ENCODE measurements at places on chromosomes 6 and 20. TPM values are rescaled to one million over a fixed set of nuclear protein-coding genes. Genes with fewer than 3 reads are reported as not detected.

DNA sequence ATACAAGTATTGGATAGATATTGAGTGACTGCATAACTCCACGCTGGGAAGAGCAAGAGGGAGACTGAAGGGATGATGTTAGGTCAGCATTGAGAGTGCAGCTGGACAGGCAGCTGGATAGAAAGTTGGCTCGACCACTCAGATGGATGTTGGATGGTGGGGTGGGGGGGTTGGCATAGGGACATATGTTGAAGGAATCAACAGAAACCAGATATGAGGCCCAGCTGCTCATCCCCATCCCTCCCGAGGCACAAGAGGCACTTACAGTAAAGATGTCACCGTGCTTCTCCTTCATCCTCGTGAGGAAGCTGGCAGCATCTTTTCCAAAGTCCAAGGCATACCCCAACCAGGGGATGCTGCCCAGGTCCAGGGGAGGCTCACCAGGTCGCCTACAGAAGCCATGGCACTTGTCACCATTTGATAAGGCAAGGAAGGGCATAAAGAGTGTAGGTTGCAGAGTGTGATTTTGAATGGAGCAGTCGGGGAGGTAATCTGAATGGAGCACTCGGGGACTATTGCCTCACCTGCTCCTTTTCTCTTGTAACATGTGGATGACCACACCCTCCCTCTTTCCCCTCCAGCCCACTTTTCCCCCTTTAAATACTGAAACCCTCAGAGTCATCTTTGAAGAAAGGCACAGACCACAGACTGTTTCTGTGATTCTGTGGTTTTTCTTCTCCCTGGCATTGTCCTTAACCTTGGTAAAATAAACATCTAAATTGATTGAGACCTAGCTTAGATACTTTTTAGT lies 18.0 kb downstream of the PTGIS start:
- no peaks in the 10 kb centered on the region for H3K27me3 ChIP-seq
- H3K27ac ChIP-seq = no peak overlapping the region
- no peak overlapping the region for H3K4me3 ChIP-seq
- no peak for DNase-seq

DNA sequence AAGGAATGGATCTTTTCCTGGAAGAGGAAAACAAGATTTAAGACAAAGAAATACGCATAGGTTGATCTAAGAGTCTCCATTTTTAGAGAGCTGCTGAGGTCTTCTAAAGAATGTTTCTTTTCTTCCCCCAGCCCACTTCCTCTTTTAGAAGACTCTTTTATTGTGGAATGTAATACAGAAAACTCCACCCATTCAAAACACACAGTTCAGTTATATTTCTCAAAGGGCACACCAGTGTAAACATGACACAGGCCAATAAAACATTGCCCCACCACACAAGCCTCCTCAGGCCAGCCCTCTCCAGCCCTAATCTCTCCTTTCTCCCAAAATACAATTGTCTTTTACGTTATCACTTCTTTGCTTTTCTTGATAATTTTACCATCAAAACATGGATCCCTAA lies 42.8 kb downstream of the SLC35B3 start:
- H3K4me3 ChIP-seq = no peak overlapping the region
- H3K27ac ChIP-seq = no peak overlapping the region
- DNase-seq = no peak
- H3K27me3 ChIP-seq = no peaks in the 10 kb centered on the region

DNA sequence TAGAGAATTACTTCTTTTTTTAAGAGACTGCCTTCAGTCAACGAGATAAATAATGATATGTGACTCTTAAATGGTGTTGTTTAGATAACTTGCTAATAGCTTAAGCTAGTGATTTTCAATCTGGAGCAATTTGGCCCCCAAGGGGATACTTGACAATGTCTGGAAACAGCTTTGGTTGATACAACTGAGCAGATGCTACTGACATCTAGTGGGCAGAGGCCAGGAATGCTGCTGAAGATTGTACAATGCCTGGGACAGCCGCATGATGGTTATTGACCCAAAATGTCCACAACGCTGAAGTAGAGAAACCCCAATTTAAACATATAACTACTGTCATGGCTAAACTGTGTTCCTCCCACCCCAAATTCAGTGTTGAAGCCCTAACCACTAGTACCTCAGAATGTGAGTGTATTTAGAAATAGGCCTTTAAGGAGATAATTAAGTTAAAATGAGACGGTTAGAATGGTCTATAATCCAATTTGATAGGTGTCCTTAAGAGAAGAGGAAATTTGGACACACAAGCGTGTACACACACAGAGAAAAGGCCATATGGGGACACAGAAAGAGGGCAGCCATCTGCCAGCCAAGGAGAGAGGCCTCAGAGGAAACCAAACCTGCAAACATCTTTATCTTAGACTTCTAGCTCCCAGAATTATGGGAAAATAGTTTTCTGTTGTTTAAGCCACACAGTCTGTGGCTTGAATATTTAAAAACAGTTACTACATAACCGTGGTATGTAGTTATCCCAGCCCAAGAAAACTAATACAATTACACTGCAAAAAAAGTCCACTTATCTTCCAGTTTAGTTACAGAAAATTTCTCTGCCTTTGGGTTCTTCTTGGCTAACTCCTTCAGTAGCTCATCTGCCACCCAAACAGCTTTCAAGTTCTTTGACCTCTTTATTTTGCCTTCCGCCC lies 22.2 kb downstream of the RWDD2A start:
- H3K27ac ChIP-seq = no peak overlapping the region
- H3K27me3 ChIP-seq = no peaks in the 10 kb centered on the region
- H3K4me3 ChIP-seq = no peak overlapping the region
- H3K36me3 ChIP-seq = no peaks in the 10 kb centered on the region

GRCh38 chr6:168288781-168289570 lies 30.6 kb downstream of the DACT2 start:
- DNase-seq = no peak
- no peaks in the 10 kb centered on the region for H3K4me1 ChIP-seq
- H3K36me3 ChIP-seq = no peaks in the 10 kb centered on the region

GRCh38 chr6:72461144-72461543 lies 160.7 kb upstream of the KCNQ5 start:
- no peak for DNase-seq
- no peaks in the 10 kb centered on the region for H3K36me3 ChIP-seq
- H3K27me3 ChIP-seq = no peaks in the 10 kb centered on the region
- H3K4me1 ChIP-seq = no peaks in the 10 kb centered on the region
- no peak overlapping the region for H3K27ac ChIP-seq
- H3K4me3 ChIP-seq = no peak overlapping the region

DNA sequence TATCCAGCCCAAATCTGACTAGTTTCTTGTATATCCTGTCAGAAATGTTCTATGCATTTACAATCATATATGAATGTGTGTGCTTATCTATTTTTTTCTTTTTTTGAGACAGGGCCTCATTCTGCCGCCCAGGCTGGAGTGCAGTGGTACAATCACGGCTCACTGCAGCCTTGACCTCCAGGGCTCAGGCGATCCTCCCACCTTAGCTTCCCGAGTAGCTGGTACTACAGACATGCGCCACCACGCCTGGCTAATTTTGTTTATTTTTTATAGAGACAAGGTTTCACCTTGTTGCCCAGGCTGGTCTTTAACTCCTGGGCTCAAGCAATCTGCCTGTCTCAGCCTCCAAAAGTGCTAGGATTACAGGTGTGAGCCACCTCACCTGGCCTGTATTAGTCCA lies 3.0 kb upstream of the RAB44 start:
- H3K4me3 ChIP-seq = no peak overlapping the region
- H3K27me3 ChIP-seq = no peaks in the 10 kb centered on the region
- no peaks in the 10 kb centered on the region for H3K4me1 ChIP-seq
- no peak overlapping the region for H3K27ac ChIP-seq

GRCh38 chr6:1187293-1188131 lies 124.4 kb upstream of the FOXQ1 start:
- H3K4me3 ChIP-seq = no peak overlapping the region
- H3K4me1 ChIP-seq = no peaks in the 10 kb centered on the region
- DNase-seq = no peak
- no peaks in the 10 kb centered on the region for H3K27me3 ChIP-seq
- no peak overlapping the region for H3K27ac ChIP-seq
- H3K36me3 ChIP-seq = no peaks in the 10 kb centered on the region

DNA sequence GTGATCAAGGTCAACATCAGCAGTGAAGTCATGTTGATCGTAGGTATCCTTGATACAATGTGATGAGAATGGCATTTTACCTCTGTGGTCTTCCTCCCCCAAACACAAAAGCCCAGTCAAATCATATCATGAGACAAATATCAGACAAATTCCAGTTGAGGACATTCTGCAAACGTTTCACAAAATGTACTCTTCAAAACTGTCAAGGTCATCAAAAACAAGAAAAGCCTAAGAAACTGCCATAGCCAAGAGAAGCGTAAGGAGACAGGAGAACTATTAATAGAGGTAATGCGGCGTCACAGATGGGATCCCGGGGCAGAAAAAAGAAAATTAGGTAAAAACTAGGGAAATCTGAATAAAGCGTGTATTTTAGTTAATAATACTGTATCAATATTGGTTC lies 7.4 kb upstream of the CDYL start:
- no peaks in the 10 kb centered on the region for H3K36me3 ChIP-seq
- H3K4me3 ChIP-seq = no peak overlapping the region
- no peaks in the 10 kb centered on the region for H3K27me3 ChIP-seq
- no peaks in the 10 kb centered on the region for H3K4me1 ChIP-seq

GRCh38 chr6:37990762-37991525 lies 171.4 kb downstream of the ZFAND3 start:
- no peak for DNase-seq
- H3K36me3 ChIP-seq = no peaks in the 10 kb centered on the region
- no peak overlapping the region for H3K4me3 ChIP-seq
- H3K4me1 ChIP-seq = no peaks in the 10 kb centered on the region
- no peaks in the 10 kb centered on the region for H3K27me3 ChIP-seq
- H3K27ac ChIP-seq = no peak overlapping the region

DNA sequence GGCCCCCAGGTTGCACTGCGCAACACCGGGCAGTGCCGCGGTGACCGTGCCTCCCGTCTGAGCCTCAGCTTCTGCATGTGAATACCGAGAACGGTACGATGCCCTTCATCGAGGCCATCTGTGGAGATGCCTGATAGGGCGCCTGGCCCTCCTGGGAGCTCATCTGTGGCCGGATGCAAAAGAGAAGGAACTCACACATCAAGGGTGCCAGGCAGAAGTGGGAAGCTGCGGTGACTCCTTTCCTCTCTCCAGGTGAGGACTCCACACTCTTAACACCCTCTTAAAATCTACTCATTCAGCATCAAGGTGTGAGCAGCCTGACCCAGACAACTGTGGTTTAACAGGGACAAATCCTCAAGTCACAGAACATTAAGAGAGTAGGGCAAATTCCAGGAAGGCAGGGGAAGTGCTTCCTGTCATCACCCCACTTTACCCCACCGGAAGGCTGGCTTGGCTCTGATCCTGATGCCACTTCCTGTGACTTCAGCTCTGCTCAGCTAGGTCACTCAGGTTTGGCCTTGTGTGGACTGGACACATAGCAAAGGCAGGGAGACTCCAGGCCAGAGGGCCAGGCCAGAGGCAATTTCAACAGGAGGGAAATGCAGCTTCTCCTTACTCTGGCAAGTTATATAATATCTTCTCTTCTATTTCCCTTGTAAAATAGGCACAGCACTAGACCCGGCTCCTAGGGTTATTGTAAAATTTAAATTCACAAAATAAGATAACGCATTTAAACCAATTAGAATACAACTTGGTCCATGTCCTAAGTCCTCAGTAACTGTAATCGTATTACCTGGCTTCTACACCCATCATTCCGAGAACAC lies 69.4 kb downstream of the CPNE5 start:
- H3K36me3 ChIP-seq = no peaks in the 10 kb centered on the region
- no peak overlapping the region for H3K4me3 ChIP-seq
- no peak for DNase-seq
- H3K4me1 ChIP-seq = no peaks in the 10 kb centered on the region
- no peak overlapping the region for H3K27ac ChIP-seq

GRCh38 chr6:66662196-66662595 lies 955.2 kb upstream of the EYS start:
- no peaks in the 10 kb centered on the region for H3K27me3 ChIP-seq
- no peak for DNase-seq
- H3K4me3 ChIP-seq = no peak overlapping the region
- no peaks in the 10 kb centered on the region for H3K4me1 ChIP-seq

GRCh38 chr6:97885325-97885724 lies 602.3 kb upstream of the MMS22L start:
- DNase-seq = no peak
- no peaks in the 10 kb centered on the region for H3K4me1 ChIP-seq
- H3K4me3 ChIP-seq = no peak overlapping the region
- no peaks in the 10 kb centered on the region for H3K36me3 ChIP-seq

DNA sequence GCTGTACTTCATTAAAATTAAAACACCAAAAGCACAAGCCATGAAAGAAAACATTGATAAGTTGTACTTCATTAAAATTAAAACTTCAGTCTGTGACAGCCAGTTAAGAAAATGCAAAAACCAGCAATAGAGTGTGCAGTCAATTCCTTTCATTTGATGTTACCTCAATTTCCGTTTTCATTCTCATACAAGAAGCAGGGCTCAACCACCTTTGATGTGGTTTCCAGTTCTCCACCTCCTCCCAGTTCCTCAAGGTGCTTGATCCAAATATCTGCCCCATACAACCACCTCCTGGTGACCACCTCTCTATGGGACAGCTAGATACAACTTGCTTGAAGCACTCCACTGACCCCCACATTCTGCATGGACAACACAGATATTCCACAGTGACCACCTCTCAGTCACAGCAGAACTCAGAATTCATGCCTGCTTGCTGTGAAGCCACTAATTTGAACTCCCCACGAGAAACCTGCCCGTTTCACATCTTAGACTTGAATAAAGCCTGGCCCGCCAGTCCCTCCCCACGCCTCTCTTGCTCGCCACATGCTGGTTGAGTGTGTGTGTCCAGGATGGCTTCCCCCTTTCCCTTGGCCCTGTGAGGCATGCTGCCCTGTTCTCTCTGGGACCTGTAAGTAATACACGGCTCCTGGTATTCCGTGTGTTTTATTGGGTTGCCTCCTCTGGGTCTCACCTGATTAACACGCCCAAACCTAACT lies 66.1 kb downstream of the FAM50B start:
- no peak for DNase-seq
- peaks cover 4% of the 10 kb centered on the region for H3K4me1 ChIP-seq
- no peaks in the 10 kb centered on the region for H3K36me3 ChIP-seq

NKAIN4 gene
- total RNA-seq = not detected

SEL1L2 gene
- not detected for total RNA-seq

LHFPL5 gene
- not detected for total RNA-seq

MAP3K5 gene
- 98.4 TPM for total RNA-seq

BPI gene
- total RNA-seq = 4.5 TPM

OOEP gene
- total RNA-seq = not detected

Measured in prostate gland (tissue), 2 donors.